Endothelial cell of umbilical vein (primary cell): ENCODE measurements at places on chromosomes 3 and 15.
A peak's percentile ranks its signal among the peaks of the same experiment; 100 is the strongest.

DNA sequence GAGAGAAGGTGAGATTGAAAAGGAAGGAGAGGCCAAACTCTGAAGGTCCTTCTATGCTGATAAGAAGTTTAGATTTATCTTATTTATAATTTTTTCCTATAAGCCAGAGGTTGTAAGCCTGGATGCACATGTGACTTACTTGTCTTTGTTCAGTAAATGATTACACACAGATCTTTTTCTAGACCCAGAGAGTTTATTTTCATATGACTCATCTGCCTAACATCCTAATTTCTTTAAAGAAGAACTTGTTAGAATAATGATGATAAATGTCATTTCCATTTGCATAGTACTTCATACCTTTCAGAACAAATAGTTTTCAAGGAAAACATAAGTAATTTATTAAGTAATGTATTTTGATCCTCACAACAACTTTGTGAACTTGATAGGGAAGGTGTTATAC, 434.8 kb upstream of the DPH6 start:
- no peak for DNase-seq

GRCh38 chr3:51942603-51943450, 664 bp downstream of the PARP3 start:
- DNase-seq = peak; percentile 23

GRCh38 chr15:65827065-65827464, 35.0 kb upstream of the DENND4A start:
- no peak for DNase-seq

GRCh38 chr3:156390846-156391245, 164.1 kb downstream of the SSR3 start:
- DNase-seq = no peak

- DNase-seq = no peak
Measured at GRCh38 chr3:87025661-87026645, 35.0 kb upstream of the VGLL3 start.

GRCh38 chr15:66588971-66589370, 23.2 kb upstream of the LCTL start:
- DNase-seq = no peak

- peak; percentile 50 for DNase-seq
Measured at GRCh38 chr15:71572452-71573053, 237.8 kb upstream of the NR2E3 start.

DNA sequence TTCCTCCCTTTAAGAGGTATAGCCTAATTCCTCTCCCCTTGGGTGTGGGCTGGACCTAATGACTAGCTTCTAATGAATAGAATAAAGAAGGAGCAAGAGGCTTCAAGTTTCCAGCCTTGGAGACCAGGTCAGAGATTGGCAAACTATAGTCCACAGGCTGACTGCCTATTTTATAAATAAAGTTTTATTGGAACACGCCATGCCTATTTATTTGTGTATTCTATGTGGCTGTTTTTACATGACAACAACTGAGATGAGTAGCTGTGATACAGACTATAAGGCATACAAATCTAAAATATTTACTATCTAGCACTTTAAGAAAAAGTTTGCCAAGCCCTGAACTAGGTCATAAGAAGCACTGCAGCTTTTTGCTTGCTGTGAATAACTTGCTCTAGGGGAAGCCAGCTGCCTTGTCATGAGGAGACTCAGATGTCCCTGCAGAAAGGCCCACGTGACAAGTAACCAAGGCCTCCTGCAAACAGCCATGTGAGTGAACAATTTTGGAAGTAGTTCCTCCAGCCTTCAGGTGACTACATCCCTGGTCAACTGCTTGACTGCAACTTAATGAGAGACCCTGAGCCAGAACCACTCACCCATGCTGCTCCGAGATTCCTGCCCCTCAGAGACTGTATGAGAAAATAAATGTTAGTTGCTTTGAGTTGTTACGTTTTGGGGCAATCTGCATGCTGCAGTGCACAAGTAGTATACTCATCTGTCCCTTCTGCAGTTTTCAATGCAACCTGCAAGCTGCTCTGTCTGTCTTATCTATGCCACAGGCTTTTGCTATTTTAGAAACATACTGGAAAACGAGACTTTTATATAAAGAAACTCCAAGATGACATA, 21.1 kb upstream of the MAP3K13 start:
- no peak for DNase-seq

GRCh38 chr15:92947071-92947730, 47.1 kb downstream of the CHD2 start:
- DNase-seq = no peak

DNA sequence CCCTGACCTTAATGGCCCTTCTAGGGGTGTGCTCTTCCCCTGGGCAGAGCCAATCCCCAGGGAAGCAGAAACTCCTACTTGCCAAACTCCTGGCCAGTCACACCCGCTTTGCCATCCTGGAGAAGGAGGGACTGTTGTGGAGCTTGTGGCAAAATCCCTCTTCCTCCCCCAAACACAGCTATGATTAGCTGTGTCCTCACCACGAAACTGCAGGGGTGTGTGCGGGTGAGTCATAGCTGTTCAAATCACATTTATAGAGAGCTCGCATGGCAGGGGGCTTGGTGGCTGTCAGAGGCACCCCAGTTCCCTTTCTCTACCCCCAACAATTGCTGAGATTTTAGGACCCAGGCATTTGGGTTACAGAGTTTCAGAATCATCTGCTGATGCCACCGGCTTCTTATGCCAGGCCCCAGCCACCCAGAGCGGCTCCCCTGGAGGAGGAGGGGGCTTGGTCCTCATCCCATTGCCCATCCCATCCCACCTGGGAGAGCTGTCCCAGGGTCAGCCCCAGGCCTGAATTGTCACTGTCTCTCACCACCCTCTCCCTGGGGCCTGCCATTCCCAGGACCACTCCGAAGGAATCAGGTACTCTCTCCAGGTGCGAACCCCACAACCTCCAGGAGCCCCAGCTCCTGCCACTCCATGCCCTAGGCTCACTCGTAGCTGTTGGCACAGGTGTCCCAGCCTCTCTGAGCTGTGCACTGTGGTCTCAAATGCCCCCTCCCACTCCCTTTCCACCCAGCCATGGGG, 28.8 kb upstream of the MAGEF1 start:
- no peak for DNase-seq

DNA sequence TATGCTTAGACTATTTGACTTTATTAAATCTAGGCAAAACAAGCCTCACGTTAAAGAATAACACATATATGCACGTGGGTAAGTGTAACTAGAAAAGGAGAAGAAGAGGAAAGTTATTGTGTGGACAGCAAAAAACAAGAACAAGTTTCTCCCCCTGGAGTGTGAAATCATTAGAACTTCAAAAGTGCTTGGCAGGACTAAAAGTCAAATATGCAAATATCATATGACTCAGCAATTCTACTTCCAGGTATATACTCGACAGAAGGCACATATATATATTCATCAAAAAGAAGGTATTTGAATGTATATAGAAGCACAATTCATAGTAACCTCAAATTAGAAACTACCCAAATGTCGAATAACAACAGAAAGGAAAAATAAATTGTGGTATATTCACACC, 68.9 kb upstream of the STXBP5L start:
- DNase-seq = no peak

DNA sequence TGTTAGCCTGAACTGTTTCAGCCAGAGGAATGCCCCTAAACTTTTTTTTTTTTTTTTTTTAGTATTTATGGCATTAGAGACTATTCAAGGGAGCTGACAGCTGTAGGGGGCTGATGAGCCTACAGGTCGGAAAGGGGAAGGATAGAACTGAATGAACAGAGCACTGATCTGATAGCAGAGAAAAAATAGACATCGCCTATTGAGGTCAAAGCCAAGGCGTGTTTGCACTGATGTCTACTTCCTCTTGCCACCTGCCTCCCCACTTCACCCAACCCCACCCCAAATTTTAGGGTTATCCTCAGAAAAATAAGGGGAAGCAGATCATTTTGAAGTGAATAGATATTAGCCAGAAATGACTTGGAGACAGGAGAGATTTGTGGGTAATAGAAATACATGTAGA, 3.0 kb upstream of the ZMAT3 start:
- DNase-seq = no peak

DNA sequence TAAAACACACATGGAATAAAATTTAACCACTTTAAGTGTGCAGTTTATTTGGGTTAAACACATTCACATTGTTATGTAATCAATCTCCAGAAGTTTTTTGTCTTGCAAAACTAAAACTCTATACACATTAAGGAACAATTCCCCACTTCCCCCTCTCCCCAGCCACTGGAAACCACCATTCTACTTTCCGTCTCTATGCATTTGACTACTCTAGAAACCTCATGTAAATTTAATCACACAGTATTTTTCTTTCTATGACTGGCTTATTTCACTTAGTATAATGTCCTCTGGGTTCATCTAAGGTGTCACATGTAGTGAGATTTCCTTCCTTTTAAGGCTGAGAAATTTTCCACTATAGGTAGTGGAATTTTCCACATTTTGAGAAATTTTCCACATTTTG, 568.7 kb upstream of the UBE2E2 start:
- no peak for DNase-seq

DNA sequence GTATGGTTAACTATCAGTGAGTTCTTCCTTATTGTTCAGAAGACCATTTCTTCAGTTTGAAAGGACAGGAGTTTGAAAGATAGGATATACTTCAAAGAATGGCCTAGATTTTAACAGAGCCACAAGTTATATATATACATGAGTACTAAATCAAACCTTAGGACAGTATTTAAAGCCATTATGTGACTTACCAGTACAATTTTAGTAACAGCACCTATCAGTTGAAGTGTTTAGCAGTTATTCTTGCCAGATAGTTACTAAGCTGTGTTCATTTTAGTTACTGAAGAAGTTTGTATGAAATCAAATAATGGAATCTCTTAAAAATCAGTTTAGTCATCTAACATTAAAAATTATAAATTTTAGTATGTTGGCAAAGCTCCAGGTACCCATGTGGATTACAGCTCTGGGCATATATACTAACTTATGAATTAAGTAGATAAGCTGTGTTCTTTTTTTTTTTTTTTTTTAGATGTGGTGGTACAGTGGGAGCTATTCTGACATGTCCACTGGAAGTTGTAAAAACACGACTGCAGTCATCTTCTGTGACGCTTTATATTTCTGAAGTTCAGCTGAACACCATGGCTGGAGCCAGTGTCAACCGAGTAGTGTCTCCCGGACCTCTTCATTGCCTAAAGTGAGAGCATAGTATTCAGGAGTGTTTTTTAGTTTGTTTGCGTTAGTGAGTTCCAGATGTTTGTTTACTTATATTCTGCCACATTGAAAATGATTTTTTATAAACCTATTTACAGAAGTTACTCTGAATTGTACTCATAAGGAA, 14.6 kb downstream of the SLC25A36 start:
- DNase-seq = no peak

GRCh38 chr3:12759693-12760565, 870 bp upstream of the TMEM40 start:
- no peak for DNase-seq

- no peak for DNase-seq
Measured at GRCh38 chr3:12948371-12948770, 107.0 kb upstream of the RPL32 start.

DNA sequence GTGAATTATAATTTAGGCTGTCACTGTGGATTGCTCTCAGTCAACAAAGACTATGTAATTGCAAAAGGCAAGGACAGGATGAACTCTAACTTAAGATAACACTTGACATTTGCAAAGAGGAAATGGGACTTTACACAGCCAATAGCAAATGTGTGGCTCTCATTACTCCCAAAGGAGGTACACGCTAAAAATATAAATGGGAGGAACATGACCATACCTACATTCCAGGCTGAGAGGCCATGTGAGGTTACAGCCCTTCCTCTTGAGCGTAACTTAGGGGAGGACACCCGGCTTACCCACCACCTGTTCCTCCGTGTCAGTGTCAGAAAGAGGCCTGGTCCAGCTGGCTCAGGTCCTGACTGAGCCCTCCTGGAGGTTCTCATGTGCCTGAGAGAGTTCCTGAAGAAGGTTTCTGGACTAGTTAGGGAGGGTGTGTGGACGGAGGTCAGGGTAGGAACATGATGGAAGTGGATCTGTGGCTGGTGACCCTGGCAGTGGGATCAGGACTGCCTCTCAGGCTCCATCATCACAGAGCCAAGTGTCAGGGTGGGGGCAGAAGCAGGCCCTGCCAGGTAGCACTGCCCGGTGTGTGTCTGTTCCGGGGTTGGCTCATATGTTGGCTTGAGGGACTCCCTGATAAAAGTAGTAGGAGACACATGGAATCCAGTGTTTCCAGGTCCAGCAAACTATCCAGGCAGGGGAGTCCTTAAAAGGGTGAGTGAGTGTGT, 7.9 kb downstream of the POPDC2 start:
- no peak for DNase-seq
